ENCODE measurements at places on chromosomes 11 and 22.

DNA sequence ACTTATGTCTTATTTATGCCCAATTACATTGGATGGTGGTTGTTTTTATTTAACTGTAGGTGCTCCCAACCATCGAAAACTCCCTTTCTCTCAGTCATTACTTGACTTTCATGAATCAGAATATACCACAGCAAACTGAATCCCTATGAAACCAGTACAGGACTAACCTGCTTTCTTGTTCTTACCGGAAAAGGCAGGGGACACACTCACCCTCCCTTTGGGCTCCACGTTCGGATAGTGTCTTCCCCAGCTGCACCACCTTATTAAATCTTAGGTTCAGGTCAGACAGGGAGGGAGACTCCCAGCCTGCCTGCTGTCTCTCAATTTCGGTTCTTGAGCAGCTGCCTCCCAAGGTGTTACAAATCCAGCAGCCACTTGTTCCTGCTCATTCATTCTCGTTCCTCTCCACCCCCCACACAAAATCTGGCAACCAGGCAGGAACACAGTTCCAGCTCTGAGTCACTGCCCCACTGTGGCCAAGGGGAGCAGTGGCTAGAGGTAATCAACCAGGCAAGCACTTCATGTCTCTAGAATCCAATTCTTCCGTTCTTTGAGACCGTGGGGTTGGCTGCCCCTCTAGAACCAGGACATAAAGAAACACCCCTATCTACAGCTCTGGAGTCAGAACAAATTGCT lies 133.0 kb downstream of the PLEKHA7 start:
- no peak for DNase-seq

DNA sequence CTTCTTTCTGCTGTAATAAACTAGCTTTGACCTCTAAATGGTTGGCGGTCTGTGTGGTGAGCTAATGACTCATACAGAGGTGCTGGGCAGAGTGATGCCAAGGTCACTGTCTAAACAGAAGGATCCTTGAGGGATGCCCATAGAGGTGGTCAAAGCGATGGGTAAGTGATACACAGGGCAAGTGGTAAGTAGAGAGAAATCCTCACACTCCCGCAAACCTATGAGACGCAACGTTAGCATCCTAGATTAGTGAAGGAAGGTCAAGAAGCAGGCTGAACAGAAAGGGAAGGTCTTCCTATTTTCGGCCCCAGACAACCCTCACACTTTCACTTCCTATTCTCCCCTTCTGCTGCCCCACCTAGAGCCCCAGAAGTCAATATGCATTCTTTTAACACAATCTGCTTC lies 65.6 kb upstream of the SESN3 start:
- no peak for DNase-seq

GRCh38 chr11:17421781-17422180 lies 33.3 kb upstream of the KCNJ11 start:
- no peak for DNase-seq

DNA sequence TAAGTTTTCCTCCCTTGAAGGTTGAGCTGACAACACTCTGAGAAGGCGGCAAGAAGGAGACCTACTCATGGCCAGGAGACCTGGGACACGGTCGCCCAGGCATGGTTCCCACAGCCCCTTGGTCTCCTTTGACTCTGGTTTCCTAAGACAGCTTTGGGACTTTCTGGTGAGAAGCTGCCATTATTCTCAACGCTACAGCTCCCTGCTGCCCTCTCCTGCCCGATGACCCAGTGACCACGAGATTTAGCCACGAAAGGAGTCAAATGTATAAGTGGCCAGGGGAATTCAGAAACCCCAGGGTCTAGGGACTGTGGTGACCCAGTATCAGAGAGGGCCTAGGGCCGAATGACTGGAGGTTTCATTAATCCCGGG lies 699 bp upstream of the SDF2L1 start:
- DNase-seq: no peak

DNA sequence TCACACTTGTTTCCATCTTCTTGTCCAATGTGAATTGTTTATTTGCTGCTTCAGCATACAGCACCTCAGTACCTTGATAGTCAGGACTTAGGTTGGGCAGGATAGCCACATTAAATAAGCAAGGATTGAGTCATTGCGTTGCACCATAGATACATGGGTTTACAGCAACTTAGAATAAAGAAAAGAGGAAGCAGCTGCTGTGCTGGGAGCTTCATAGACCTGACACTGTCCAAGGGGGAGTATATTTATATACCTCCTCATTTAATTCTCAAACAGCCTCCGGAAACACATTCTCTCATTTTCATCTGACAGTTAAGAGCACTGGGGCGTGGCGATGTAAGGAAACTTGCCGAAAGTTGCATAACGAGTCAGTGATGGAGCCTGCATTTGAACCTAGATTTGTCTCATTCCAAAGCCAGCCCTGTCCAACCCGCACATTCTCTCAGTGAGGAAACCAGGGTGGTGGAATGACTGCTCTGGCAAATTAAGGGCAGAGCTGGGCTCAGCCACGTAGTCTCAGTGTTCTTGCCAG lies 42.2 kb downstream of the UBASH3B start:
- no peak for DNase-seq

DNA sequence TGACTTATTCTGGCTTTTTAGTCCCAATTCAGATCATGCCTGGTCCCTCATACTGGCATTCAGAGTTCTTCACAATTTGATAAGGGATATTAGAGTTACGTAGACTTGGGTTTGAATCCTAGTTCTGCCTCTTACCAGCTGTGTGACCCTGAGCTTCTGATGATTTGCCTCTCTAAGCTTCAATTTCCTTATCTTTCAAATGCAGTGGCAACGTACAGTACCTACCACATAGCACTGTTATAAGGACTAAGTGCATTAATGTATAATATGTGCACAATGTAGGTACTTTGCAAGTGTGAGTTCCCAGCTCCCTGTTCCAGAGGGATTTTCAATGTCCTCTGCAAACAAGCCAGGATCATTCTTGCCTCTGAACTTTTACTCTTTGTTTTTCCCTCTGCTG lies 7.3 kb downstream of the RHOG start:
- no peak for DNase-seq

GRCh38 chr11:134714021-134714656 lies 302.1 kb upstream of the B3GAT1 start:
- no peak for DNase-seq

DNA sequence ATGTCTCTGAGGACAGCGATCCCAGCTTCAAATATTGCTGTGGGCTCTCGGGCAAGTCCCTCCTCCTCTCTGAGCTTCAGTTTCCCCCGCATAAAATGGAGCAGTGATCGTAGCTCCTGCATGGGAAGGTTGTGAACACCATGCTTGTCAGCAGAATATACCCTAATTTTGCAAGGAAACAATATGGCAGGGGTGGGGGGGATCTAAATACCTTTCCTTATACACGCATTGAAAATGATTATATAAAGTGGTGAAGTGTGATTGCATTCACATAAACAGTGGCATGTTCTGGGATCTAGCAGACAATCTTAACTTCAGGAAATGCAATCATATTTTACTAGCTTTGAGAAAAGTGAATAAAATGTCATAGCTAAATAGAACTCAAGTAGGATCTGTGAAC lies 24.0 kb upstream of the RTN4R start:
- DNase-seq: no peak

DNA sequence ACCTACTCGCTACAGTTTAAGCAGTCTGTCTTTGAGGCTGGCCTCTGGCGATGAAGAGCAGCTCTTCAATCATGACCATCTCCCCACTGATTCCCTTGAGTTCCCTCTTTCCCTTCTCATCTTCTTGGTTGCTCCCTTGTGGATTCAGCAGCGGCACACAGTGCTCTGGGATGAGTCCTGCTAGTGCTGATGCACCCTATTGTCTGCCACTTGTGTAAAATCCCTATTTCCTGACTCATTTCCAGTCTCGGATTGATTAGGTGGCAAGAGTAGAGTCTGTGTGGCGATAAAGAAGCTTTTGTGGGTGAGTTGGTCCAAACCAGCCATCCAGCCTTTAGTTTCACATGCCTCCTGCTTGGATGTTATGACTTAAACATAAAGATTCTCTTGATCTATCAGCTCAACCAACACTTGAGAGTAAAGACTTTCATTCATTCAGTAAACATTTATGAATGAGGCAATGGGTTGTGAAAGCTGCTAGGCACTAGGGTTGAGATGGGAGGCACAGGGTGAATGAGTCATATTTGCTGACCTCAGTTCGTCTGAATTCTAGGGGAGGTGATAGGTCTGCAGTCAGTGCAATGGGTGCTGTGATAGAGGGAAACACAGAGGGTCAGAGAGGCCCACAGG lies 219.4 kb upstream of the RAG2 start:
- DNase-seq: no peak

DNA sequence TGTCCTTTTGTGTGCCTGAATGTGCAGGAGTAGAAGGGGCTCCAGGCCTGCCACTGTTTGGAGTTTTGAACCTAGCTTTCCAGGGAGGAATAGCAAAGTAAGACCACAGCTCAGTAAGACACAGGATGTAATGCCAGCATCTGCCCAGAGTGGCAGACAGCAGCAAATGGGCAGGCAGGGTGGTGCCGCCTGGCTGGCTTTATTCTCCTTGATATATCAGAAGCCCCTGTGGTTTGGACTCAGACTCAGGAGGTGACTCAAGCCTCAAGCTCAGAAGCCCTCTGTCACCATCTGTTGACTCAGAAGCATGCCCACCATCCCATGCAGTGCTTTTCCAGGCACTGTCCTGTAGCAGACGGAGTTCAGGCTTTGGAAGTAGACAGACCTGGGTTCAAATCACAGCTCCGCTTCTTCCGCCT lies 72.7 kb upstream of the TTC12 start:
- DNase-seq: no peak

- DNase-seq: no peak
These were observed 5.3 kb upstream of the CDC42BPG start for GRCh38 chr11:64849598-64850356.

DNA sequence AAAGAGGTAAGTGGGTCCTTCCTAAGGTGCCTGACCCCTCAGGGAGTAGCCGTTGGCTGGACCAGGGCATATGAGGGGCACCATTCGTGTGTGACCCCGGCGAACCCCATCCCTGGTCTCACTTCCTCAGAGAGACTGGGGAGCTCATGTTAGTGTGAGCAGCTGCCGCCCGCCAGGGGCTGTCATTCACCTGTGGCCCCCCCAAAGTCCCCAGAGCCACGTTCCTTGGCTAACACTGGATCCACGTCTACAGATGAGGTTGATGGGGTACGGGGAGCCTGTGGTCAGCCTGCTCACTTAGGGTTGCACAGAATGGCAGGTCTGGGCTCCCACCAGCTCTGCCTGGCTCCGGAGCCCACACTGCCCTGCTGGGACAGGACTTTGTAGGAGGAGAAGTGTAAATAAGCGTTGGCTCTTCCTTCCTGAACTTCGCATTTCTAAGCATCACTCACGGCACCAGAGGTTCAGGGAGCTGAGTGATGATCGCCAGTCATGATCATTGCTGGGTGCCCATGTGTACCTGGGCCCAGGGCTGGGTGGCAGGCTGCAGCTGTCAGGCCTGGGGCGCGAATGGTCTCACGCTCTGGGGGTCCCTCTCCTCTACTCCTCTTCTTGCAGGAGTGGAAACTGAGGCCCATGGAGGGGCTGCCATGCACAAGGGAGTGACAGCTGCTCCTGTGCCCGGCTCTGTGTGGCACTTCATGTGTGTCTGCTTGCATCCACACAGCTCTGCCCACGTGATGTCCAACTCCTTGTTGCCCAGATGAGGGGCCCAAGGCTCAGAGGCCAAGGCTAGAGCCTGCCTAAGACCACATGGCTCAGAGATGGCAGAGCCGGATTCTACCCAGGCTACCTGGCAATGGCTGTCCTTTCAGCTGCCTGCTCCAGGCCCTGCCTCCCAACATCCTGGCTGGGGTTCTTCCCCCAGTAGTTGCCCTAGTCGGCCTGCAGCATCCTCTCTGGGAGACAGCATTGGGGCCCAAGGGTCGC lies 11.1 kb downstream of the TTC38 start:
- DNase-seq: no peak

DNA sequence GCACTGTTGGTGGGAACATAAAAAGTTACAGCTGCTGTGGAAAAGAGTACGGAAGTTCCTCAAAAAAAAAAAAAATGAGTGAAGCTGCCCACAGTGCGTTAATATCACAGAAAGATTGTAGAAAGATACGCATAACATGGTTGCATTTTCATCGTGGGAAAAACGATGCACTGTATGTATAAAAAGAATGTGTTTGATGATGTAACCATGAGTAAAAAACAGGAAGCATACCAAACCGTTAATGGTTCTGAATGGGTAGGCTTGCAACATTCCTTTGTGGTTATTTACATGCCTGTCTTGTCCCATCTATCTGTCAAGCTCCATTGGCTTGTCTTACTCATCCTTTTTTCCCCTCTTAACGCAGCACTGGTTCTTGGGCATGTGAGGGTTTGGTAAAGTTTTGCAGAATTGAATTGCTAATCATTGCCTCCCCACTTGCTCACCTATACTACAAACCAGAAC lies 33.8 kb upstream of the DKK3 start:
- no peak for DNase-seq

DNA sequence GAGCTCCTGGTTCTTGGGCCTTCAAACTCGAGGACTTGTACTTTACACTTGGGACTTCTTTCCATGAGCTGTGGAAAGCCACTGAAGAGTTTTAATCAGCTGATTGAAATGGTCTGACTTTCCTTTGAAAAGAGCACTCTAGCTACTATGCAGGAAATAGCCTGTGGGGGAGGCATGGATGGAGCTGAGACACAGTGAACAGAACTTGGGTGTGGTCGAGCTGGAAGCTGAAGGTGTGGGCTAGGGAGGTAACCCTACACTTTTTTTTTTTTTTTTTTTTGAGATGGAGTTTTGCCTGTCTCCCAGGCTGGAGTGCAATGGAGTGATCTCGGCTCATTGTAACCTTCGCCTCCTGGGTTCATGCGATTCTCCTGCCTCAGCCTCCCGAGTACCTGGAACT lies 17.5 kb upstream of the CAPRIN1 start:
- no peak for DNase-seq

GRCh38 chr22:34709641-34710040 lies 356.3 kb upstream of the ISX start:
- no peak for DNase-seq

- DNase-seq: no peak
These were observed 25.7 kb downstream of the CD5 start for GRCh38 chr11:61127991-61128390.

- no peak for DNase-seq
These were observed 2.5 kb downstream of the CHST1 start for GRCh38 chr11:45662665-45663485.

GRCh38 chr11:113593698-113594308 lies 112.3 kb downstream of the TMPRSS5 start:
- DNase-seq: no peak

DNA sequence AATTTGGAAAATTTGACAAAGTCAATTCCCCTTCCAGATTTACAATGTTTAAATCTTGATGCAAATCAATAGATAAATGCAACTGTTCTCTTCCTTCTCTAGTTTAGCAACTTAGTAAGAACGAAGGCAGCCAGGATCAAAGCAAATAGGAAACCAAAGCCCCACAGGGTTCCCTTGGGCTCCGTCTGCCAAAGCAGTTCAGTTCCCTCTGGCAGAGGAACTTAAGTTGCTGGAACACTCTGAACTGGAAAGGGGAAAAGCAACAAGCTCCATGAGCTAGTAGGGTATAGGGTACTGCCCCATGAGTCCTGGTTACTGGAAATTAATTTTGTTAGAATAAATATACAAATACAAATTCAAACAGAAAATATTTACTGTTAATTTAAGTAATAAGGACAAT lies 91.3 kb downstream of the RELT start:
- no peak for DNase-seq

GRCh38 chr11:120751550-120751949 lies 240.0 kb downstream of the GRIK4 start:
- no peak for DNase-seq

GRCh38 chr11:126646701-126647557 lies 291.4 kb downstream of the ST3GAL4 start:
- no peak for DNase-seq

GRCh38 chr11:2737226-2737590 lies 37.4 kb upstream of the KCNQ1OT1 start:
- no peak for DNase-seq

Measured in stimulated activated CD8-positive, alpha-beta memory T cell treated with anti-CD3 and anti-CD28 coated beads, Interleukin-4, amount 100 ng/mL, for 1 hour (primary cell).